ENCODE measurements at places on chromosomes 7 and 10.

DNA sequence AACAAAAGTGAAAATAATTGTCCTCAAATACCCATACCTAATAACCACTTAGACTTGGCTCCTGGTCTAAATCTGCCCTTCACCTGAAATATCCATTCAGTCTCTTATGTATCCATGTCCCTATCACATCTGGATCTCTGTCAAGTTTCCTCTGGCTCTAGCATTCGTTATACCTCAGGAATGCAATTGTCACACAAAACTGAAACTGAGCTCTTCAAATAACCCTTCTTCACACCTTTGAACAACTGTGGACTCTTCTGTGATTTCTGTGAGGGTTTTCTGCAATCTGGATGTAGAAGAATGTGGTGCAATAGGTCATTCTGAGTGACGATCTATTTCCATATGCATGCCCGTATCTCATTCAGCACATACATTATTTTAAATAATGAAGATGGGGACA, 53.5 kb upstream of the FGL2 start:
- no peak for DNase-seq

GRCh38 chr7:132756484-132756990, 180.3 kb upstream of the PLXNA4 start:
- DNase-seq, result no peak

- no peak for DNase-seq
Measured at GRCh38 chr10:4767033-4767814, 58.8 kb upstream of the AKR1E2 start.

DNA sequence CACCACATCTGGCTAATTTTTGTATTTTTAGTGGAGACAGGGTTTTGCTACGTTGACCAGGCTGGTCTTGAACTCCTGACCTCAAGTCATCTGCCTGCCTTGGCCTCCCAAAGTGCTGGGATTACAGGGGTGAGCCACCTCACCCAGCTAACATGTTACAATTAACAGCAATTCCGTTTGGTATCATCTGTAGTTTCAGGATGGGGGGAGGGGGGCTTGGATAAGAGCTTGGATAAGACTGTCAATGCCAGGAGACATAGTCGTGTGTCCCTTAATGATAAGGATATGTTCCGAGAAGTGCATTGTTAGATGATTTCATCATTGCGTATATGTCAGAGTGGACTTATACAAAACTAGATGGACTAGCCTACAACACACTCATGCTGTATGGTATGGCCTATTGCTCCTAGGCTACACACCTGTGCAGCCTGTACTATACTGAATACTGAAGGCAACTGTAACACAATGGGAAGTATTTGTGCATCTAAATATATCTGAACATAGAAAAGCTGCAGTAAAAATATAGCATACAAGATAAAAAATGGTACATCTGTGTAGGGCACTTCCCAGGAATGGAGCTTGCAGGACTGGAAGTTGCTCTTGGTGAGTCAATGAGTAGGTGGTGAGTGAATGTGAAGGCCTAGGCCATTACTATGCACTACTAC, 103.9 kb upstream of the TNS3 start:
- no peak for DNase-seq

GRCh38 chr10:88097536-88097935, 234.1 kb downstream of the PTEN start:
- no peak for DNase-seq

GRCh38 chr7:130359276-130359857, 14.8 kb downstream of the CPA5 start:
- no peak for DNase-seq

GRCh38 chr7:19139706-19140327, 5.4 kb downstream of the FERD3L start:
- DNase-seq, result no peak

GRCh38 chr7:150852371-150852905, at the start of gene AOC1:
AOC1 (plus strand) TSS chr7:150852517; CDS start chr7:150856471, 3,954 bp downstream.
- DNase-seq, result no peak

DNA sequence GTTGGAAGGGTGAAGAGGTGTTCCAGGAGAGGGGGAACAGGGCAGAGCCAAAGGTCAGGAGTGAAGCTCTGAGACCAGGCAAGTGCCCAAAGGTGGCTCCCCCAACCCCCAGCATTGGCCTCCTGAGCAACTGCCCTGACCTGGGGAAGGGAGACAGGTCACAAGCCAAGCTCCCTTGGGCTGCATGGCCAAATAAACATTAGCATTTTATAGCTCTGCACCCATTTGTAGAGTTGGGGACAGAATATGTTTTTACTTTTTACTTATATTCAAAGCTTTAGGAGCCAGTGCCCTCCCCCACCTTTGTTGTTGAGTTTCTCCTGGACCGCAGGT, 4.0 kb downstream of the UNC5B start:
- DNase-seq, result no peak

GRCh38 chr7:117480055-117480362, 184 bp downstream of the CFTR start:
- no peak for DNase-seq

DNA sequence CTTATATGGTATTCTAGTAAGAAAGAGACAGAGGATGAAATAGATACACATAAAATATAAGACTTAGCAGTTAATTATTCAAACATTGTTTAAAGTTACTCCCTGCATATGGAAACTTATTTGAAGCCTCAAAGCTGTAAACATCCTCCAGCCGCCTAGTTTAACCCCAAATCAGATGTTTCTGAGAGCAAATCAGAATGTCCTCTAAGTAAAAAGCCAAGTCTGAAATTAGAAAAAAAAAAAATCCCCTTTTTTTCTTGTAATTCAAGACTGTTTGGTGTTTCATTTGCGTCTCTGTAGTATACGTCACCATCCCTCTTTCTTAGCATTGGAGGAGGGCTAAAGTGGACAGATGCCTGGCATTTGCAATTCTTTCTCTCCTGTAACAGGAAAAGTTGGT, 46.4 kb downstream of the TMEM26 start:
- DNase-seq, result no peak

DNA sequence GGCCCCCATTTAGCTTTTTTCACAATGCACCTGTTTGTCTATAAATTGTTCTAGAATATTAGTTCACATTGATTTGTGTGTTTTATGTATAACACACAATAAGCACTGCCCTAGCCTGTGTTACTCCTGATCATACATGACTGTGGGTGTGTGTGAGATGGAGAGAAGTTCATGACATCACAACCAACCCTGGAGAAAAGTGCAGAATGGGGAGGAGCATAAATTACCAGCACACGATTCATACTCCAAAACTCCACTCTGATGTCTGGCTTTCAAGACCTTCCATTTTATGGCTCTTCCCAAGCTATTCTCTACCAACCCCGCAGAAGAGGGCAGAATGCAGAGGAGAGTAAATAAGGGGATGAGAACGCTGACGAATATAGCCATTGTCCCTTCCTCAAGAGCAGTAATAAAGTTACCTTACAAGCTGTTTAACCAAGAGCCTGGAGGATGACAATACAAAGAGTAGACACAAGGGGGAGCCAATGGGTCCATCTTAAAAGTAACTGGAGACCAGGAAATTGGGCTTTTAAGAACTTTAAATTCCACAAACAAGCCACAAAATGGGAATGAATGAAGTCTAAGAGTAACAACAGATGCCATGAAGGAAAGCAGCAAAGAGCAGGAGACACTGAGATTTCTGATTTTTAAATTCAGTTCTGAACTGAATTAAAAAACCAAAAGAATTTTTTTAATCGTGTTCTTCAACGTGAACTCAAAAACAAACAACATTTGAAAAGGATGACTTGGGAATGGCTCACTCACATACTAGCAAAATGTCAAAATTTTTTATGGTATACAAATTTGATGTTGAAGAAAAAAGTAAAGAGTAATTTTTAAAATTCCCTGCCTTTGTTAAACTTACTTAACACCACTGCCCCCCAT, 159.6 kb downstream of the PARD3 start:
- no peak for DNase-seq

- DNase-seq, result no peak
Measured at GRCh38 chr7:7870555-7870954, 98.0 kb upstream of the GLCCI1 start.

GRCh38 chr10:78165617-78166016, 132.0 kb downstream of the RPS24 start:
- DNase-seq, result no peak

GRCh38 chr7:149850716-149851115, 12.5 kb downstream of the ZNF862 start:
- no peak for DNase-seq

GRCh38 chr10:129881641-129882040, 82.4 kb downstream of the EBF3 start:
- no peak for DNase-seq

- DNase-seq, result no peak
Measured at GRCh38 chr7:104629408-104629807, 301.0 kb downstream of the LHFPL3 start.

DNA sequence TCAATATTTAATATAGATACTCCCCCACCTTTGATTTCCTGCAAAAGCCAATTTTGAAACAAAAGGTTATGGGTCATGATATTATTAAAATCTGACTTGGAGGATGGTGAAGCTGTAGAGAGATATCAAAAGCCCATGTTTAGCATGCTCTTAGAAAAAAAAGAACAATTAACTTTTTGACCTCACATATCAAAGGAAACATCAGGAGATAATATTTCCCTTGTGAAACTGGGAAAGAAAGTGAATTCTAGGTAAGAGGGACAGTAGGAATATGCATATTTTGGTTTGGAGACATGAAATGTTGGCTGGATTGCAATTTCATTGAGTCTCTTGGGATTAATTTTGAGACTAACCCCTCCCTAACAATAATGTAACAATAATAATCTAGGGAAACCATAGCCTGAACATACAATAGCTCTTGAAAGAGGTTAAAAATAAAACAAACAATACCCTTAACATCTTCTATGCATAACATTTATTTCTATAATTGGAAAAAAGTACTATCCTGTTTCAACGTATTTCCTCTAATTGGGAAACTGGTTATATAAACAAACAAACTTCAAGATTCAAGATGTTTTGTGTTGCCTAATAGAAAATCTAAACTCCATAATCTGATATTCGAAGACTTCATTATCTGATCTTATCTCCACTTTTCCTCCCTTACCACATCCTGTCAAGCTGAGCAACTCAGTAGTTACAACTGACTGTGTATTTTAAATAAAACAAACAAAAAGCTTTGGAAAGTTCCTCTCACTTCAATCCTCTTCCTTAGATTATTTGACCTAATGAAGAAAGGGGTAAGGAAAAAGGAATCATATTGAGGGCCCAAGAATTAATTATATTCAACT, 14.8 kb downstream of the TMEM26 start:
- no peak for DNase-seq

GRCh38 chr10:126222736-126223511, 165.4 kb downstream of the ADAM12 start:
- no peak for DNase-seq

DNA sequence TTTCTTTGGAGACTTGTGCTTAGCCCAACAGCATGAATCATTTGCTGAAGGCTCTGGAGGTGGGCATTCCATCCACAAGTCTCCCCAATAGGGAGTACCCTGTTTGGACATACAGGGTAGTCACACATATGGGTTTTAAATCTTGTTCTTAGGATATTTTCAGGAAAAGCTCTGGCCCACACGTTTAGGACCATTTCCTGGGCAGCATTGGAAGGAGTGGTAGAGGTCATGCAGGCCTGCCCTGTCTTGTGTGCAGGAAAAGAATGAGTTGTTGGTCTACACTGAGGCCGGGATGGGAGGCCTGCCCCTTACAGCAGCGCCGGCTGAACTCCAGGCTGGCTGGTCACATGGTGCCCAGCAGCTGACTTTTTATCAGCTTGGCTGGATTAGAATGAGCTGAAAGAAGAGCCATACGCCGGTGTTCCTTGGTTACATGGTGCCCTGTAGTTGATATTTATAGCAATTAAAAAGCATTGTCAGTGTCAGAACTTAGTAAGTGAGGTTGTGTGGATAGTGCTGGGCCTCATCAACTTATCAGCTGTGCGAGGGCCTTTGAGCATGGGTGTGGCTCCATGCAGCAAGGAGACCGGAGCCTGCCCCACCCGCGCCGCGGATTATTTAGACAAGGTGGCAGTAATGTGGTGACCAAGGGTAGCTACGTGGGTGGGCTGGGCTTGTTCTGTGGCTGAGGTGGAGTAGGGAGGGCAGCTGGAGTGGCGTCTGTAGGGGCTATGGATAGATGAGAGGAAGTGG, 28.6 kb downstream of the OGDH start:
- DNase-seq, result no peak

GRCh38 chr10:92757066-92757710, 67.4 kb downstream of the HHEX start:
- DNase-seq, result no peak

- no peak for DNase-seq
Measured at GRCh38 chr10:12187321-12187905, 8.3 kb downstream of the NUDT5 start.

DNA sequence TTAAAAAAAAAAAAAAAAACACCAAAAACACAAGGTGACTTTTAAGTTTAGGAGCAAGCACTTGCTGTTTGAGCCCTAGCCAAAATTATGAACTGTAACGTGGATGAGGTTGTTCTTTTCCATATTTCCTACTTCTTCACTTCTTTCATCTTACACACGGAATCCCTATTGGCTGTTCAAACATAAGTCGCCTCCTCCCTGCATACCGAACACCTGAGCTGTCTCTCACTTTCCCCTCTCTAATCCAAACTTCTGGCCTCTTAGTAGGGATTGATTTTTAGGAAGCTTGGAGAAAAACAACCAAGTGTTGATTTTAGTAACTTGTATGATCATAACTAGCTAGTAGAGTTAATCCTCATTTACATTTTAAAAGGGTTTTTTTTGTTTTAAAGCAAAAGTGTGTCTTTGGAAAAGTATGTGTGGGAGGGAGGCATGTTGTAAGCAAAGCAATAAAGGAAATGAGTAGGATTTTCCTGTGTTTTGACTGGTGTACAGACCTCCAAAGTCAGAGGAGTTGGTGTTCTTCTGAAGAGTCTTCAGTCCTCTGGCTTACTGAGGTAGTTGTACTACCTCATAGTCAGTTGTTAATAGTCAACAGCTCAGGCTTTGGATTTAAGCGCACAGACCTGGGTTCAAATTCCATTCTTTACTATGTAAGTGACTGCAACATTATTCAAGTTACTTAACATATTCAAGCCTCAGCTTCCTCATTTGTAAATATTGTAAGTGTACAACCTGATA, 39.3 kb downstream of the RABGEF1 start:
- DNase-seq, result no peak

- DNase-seq, result no peak
Measured at GRCh38 chr7:116021237-116021636, 9.3 kb downstream of the TFEC start.

GRCh38 chr10:89744026-89744425, 42.6 kb downstream of the KIF20B start:
- DNase-seq, result no peak

DNA sequence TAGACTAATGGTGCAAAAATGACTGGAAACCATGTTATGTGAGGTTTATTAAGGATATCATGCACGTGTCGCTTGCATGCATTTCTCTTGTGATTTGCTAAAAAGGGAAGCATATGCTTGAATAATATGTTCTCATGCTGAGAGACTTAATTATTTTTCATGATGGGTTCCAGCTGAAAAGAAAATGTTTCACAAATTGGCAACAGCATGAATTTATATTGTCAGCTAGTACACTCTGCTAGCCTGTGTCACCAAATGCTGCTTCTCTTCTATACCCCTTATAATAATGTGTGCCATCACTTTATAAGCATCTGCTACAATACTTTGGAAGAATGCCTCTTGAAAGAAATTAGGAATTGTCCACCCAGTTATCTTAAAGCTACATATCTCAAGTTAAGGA, 63.0 kb downstream of the GNAI1 start:
- no peak for DNase-seq

GRCh38 chr7:77329466-77330168, 86.5 kb downstream of the GSAP start:
- DNase-seq, result no peak
